ENCODE measurements at places on chromosomes 4 and X.

- no peak for DNase-seq
Observed at GRCh38 chrX:131067216-131067615, 9.1 kb downstream of the ARHGAP36 start.

GRCh38 chrX:119692191-119693039 lies 553 bp downstream of the SEPTIN6 start:
- peak; percentile 79 for DNase-seq

DNA sequence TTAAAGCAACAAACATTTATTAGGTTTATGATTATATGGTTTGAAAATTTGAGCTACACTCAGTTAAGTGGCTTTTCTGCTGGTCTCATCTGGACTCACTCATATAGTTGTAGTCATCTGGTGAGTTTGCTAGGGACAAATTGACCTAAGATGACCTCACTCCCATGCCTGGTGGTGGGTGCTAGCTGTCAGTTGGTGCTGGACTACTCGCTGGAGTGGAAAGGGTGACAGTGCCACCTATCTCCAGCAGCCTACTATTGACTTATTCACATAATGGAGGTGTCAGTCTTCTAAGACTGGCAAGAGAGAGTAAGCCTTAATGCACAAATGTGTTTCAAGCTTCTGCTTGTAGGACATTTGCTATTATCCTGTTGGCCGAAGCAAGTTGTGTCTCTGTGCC lies 88.2 kb downstream of the TASL start:
- DNase-seq: no peak

DNA sequence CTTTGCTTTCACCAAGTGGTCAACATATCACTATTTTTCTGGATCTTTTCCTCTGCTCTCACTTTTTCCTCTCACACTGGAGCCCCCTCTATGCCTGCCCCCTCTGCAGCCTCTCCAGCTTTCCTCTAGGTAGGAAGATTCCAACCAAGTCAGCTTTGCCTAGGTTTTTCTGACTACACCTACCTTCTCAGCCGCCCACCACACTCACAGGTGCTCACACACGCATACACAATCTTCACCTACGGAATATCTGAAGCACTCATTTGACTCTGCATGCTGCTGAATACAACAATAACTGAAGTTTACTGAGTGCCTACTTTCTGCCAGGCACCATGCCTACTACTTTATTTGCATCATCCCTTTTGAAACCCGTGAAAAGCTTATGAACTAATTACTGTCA lies 328.0 kb downstream of the PPP3CA start:
- DNase-seq: peak; percentile 6

- no peak for DNase-seq
Observed at GRCh38 chr4:109275066-109275745, 27.3 kb downstream of the COL25A1 start.

- DNase-seq: no peak
Observed at GRCh38 chr4:178633263-178633662, 1191.0 kb upstream of the AGA start.

DNA sequence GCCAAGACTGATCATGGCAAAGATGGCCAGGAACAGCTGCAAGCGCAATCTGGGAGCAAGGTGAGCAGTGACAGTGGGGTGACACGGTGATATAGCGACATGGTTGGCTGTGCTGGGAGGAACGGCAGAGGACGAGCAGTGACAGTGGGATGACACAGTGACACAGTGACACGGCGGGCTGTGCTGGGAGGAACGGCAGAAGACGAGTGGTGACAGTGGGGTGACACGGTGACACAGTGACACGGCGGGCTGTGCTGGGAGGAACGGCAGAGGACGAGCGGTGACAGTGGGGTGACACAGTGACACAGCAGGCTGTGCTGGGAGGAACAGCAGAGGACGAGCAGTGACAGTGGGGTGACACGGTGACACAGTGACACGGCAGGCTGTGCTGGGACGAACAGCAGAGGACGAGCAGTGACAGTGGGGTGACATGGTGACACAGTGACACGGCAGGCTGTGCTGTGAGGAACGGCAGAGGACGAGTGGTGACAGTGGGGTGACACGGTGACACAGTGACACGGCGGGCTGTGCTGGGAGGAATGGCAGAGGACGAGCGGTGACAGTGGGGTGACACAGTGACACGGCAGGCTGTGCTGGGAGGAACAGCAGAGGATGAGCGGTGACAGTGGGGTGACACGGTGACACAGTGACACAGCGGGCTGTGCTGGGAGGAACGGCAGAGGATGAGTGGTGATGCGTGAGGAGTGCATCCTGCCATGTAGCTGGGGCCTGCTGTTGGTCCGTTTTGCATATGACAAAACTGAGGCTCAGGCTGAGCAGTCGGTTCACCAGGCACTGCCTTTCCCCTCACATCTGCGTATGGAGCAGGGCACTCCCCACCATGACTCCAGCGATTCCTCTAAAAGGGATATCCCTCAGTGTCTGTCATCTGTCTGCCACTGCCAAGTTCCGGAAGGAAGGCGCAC lies 36.0 kb upstream of the MXD4 start:
- peak; percentile 31 for DNase-seq

GRCh38 chr4:36332023-36332781 lies 50.8 kb downstream of the DTHD1 start:
- DNase-seq: no peak

DNA sequence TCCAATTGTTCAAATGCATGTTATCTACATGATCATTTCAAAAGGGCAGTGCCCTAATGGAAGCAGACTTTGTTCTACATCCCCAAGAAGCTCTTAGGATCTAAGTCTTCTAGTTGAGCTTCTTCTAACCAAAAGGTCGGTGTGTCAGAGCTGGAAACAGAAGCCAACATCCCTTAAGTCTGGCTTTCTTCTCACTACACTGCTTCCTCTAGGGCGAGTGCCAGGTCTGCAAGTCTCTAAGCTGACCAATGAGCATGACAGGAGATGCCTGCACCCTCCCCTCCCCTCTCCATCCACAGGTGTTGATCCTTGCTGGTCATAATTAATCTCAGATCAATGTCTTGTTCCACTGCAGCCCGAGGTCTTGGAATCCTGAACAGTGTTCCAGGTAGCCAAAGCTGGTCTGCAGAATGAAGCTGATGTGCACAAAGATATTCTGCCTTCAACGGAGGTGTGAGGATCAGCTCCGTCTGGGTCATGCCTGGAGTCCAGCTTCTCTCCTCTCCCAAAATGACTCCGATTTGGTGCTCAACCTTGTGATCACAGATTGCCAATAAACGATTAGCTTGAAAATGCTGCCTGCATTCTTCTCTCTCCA lies 44.1 kb downstream of the WDR1 start:
- no peak for DNase-seq

- no peak for DNase-seq
Observed at GRCh38 chr4:126465341-126465740, 1150.6 kb downstream of the FAT4 start.
